ENCODE measurements at places on chromosomes 7 and 10. TPM values are rescaled to one million over a fixed set of nuclear protein-coding genes. Genes with fewer than 3 reads are reported as not detected.

GRCh38 chr10:71433768-71434744 is 37.3 kb downstream of the CDH23 start:
- no peak for DNase-seq

DNA sequence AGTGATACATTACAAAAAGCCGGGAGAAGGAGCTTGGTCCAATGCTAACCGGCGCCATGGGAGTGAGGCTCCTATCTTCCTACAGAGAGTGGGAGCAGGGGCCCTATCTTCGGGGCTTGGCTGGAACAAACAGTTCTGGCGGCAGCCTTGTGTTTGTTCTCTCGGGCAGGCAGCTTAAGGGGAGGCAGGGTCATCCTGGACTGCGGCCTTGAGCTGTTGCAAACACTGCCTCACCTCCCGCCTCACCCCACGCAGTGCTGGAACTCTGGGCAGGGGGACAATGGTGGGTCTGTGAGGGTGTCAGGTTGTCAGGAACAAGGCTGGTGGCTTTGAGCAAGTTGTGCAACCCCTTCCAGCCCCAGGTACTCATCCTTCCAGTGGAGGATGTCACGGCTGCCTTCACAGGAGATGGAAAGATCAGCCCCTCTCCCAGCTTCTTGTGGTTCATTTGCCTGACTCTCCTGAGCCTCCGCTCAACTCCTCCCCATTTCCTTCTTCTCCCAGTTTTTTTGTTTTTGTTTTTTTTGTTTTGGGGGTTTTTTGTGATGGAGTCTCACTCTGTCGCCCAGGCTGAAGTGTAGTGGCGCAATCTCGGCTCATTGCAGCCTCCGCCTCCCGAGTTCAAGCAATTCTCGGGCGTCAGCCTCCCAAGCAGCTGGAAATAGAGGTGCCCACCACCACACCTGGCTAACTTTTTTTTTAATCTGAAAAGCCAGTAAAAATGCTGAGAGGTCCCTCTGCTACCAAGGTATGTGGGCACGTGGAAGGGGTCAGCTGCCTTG is 57.4 kb downstream of the SPOCK2 start:
- DNase-seq, result no peak

- no peak for DNase-seq
These were observed 45.0 kb downstream of the AFAP1L2 start for GRCh38 chr10:114359041-114359952.

DNA sequence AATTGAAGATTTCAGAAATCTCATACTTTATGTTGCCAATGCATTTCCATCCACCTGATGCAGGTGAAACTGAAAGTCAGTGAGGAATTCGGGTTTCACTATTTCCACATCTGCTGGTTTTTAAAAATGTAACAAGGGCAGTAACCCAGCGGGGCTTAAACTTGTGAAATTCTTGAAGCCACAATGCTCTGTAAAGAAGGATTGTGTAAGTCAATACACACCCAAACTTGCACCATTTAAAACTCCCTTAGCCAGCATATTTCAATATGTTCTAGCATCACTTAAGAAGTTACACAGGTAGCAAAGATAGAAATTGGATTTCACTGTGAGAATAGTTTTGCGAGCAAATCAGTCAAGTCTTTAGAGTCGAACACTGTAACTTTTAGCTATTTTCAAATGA is 386.1 kb downstream of the PLXDC2 start:
- DNase-seq, result no peak

- no peak for DNase-seq
These were observed 6.6 kb upstream of the NRF1 start for GRCh38 chr7:129604713-129605437.

DNA sequence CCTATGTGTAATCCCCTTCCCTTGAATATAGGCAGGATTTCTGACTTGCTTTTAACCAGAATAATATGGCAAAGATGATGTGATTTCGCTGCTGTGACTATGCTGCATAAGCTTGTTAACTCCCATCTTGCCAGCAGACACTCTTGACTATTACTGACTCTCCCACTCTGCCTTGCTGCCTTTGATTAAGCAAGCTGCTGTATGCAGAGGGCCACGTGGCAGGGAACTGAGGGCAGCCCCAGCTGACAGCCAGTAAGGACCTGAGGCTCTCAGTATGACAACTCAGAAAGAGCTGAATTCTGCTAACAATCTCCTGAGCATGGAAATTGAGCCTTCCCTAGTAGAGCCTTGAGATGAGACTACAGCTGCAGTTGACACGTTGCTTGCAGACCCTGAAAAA is 279.4 kb upstream of the CACNA2D1 start:
- DNase-seq, result no peak

DNA sequence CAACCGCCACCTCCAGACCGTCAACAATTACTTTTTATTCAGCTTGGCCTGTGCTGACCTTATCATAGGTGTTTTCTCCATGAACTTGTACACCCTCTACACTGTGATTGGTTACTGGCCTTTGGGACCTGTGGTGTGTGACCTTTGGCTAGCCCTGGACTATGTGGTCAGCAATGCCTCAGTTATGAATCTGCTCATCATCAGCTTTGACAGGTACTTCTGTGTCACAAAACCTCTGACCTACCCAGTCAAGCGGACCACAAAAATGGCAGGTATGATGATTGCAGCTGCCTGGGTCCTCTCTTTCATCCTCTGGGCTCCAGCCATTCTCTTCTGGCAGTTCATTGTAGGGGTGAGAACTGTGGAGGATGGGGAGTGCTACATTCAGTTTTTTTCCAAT is 146.6 kb downstream of the CHRM2 start:
- DNase-seq, result no peak

DNA sequence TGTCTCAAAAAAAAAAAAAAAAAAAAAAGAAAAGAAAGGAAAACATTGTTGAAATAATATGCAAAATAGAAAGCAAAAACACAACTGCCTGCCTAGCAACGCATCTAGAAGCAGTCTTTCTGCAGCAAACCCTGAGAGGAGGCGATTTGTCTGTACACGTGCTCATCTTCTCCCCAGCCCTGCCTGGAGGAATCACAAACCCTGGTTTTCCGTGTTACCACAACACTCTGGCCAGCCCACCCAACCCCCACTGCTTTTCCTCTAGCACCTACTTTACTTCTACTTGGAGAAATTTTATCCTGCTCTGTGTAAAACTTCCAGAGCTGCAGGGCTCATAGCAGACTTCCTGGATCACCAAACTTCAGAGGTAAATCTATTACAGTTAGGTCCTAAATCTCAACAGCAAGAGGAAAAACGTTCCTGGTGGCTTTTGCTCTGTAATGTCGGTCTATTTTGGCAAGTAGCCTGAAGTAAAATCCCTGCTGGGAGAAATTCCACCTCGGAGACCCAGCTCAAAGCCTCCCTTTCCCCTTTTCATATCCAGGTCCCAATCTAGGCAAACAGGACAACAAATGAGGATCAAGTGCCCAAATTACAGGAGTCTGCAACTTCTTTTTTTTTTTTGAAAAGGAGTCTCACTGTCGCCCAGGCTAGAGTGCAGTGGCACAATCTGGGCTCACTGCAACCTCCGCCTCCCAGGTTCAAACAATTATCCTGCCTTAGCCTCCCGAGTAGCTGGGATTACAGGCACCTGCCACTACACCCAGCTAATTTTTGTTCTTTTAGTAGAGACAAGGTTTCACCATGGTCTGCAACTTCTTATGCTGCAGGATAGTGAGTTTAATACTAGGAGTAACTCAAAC is 91.6 kb downstream of the DNMBP start:
- peak; percentile 49 for DNase-seq

DNA sequence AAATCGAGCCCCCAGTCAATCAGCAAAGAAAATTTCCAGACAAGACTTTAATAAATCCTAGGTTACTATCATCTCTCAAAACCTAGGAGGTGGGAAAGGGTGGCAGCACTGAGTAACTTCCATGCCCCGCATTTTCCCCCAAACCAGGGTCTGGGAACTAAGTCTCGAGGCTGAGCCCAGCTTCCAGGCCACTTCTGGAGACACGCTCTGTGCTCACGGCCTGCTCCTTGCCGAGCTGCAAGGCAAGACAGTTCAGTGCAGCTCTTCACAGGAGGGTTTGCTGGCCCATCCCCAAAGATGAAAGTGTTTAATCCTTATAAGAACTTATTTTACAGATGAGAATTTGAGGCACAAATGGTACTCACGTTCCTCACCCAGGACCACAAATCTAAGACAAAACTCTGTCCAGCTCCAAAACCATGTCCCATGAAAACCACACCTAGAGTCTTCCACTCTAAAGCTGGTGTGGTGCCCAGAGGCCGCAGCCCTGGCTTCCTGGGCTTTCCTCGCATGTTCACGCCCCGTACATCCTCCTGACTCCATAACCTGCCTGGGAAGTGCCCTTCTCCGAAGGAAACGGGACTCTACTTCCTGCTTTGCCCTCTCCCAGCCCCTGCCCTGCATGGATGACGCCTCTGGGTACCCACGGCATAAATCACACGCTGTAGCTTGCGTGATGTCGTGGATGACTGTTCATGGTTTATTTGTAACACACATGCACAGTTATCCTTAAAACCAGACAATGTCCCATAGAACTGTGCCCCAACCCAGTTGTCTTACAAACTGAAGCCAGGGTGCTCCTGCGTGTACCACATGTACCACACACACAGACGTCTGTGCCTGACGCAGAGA is 201.2 kb downstream of the DIP2C start:
- DNase-seq, result no peak

DNA sequence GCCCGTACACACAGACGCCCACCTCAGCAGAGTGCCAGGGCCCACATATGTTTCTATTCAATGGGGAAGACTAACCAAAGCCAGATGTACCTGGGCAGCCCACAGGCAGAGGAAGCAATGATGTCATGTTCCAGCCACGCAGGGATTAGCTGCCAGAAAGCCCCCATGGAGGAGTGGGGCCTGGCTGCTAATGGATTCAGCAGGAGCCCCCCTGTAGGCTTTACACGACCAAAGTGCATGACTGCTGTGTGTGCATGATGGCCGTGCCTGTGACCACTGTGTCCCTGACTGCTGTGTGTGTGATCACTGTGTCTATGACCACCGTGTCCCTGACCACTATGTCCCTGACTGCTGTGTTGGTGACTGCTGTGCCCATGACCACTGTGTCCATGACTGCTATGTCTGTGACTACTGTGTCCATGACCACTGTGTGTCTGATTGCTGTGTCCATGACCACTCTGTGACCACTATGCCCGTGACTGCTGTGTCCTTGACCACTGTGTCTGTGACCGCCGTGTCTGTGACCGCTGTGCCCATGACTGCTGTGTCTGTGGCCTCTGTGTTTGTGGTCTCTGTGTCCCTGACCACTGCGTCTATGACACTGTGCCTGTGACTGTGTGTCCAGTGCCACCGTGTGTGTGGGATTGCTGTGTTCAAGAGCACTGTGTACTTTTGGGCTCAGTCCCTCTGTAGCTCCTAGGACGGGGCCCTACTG is 409.3 kb downstream of the RPS24 start:
- no peak for DNase-seq

DNA sequence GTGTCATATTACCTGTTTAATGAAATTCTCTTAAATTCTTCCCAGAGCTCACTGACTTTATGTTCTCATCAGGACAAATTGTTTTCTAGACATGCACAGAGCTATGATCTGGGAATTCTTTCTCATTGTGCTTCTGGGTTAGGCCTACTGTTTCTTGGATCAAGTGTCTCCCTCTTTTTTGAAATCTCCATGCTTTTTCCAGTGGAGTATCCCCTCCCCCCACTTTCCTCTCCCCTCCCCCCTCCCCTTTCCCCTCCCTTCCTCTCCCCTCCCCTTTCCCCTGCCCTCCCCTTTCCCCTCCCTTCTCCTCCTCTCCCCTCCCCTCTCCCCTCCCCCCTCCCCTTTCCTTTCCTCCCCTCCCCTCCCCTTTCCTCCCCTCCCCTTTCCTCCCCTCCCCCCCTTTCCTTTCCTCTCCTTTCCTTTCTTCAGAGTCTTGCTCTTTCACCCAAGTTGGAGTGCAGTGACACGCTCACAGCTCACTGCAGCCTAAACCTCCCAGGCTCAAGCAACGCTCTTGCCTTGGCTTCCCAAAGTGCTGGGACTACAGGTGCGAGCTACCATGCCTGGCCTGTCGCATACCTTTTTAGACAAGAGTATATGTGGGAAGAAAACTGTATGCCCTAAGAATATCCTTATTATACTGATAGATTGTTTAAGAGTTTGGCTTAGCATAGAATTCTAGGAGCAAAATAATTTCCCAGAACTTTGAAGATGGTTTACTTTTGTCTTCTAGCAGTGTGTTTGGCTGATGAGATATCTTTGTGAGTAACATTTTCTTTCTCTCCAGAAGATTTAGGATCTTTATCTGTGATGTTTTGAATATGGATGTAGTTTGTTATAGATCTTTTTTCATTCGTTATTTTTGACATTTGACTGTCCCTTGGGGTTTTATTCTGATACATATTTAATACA is 2.5 kb downstream of the DYNC2I1 start:
- DNase-seq, result no peak

DNA sequence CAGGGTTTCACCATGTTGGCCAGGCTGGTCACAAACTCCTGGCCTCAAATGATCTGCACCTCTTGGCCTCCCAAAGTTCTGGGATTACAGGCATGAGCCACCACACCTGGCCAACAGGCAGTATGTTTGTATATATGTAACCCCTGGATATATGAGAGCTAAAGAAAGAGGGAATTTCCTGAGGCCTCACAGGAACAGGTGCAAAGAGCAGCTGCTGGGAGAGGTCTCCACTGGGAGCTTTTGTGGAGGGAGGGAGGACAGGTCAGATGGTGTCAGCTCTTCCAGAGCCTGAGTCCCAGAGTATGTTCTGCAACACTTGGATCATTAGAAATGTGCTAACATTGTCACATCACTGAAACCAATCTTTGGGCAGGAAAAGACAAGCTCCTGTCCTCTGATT is 110.1 kb upstream of the KIF5B start:
- DNase-seq, result no peak

DNA sequence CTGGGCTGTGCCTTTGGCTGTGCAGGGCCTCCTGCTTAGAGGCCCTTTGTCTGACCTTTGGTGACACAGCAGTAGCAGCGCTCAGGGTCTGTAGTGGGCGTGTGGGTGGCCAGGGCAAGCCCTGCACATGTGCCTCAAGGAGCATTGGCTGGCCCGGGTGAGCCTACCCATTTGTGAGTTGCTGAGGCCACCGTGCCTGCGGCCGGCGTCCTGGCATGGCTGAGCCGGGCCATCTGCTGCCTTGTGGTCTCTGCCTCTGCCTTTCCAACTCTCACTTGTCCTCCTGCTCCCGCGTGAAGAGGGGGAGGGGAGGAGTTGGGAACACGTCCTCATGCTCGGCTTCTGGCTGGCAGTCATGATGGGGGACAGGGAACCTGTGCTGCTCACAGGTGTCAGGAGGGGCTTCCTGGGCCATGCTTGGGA is 9.2 kb upstream of the ORAI2 start:
- no peak for DNase-seq

GRCh38 chr10:7409045-7409731 is 1.6 kb downstream of the SFMBT2 start:
- no peak for DNase-seq

DNA sequence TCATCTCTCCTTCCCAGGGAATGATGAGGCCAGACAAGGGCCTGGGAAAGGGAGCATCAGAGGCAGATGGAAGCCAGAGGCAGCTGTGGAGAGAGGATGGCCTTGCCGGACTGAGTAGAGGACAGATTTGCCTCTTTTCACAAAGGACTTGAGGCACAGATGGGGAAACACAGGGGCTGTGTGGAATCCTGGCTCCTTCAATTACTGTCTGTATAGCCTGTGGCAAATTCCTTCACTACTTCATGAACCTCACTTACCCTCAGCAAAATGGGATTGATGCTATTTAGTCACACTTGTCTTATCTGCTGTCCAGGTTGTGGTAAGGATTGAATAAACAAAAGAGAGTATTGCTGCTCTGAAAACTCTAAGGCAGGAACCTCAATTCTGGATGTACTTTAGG is 40.3 kb downstream of the SLC25A28 start:
- DNase-seq, result no peak

Gene CDK5
- polyA plus RNA-seq, result 18.9 TPM

Gene FAM171A1
- 83.2 TPM for polyA plus RNA-seq

Gene SLC13A1
- polyA plus RNA-seq, result 29.2 TPM

Gene IFIT1B
- polyA plus RNA-seq, result 0.11 TPM

Gene EN2
- polyA plus RNA-seq, result 0.18 TPM

Gene FAM149B1
- polyA plus RNA-seq, result 46.4 TPM

Gene SUN3
- 0.45 TPM for polyA plus RNA-seq

Gene EIF5AL1
- polyA plus RNA-seq, result 0.70 TPM

Measured in renal cortex interstitium (tissue), 15 donors.